Right kidney (tissue), 9 donors: ENCODE measurements at places on chromosomes 1 and 21.

DNA sequence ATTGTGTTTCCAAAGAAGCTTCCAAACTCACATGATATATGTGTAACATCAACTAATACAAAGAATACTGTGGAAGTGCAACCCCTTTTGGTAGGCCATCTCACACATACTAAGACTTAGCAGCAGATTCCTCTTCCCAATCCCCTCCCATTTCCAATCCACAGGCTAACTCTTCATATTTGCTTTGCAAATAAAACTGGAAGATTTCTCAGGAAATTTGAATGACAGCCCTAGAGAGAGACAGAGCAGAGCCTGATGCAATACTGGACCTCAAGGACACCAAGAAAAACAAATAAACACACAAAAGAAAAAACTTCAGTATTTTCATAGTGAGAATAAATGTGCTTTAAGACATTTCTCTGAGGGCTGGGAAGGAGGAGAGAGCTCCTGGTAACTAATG lies 190.2 kb upstream of the BRINP3 start:
- no peak for DNase-seq

- no peak for DNase-seq
Observed at GRCh38 chr21:14251336-14251735, 35.4 kb downstream of the RBM11 start.

GRCh38 chr1:43885279-43885801 lies 48.3 kb upstream of the ARTN start:
- peak; percentile 19 for DNase-seq

- DNase-seq, result no peak
Observed at GRCh38 chr21:45579383-45580180, 37.3 kb upstream of the SLC19A1 start.

DNA sequence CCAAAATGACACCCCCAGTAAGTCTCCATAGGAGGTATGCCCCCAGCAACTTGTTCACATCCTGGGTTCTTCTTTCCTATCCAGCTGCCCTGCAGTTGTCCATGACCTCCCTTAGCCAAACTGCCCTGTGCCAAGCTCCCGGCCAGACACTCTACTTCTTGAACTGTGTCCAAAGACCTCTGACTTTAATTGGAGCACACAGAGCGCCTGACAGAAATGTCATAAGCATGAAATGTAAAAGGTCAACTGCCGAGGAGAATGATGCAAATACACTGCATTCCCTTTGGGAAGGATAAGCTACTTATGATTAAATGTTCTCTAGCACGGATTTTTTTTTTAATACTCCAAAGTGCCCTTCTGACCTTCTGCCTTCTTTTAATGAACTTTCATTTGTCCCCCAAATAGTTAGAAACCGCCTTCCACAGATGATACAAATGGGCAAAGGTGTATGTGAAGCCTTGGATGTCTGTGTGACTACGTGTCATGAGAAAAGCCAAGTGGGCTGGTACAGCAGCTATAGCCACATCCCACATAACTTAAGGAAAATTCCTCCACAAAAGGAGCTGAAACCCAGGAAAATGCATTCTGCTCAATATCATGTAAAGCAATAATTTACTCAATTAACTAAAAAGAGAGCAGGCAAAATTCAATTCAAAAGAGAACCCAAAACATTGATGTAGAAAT lies 26.8 kb downstream of the PALMD start:
- DNase-seq, result no peak

DNA sequence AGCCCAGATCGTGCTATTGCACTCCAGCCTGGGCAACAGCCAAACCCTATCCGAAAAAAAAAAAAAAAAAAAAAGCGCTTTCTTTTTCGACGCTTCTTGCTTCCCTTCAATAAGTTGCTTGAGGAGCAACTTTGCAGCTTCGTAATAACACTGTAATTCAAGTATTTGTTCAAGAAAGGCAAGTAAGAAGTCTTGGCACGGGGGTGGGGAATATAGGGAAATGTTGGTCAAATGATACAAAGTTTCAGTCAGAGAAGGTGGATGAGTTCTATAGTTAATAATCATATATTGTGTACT lies 871 bp upstream of the PSMA5 start:
- no peak for DNase-seq
